Left lobe of liver (tissue), 2 donors: ENCODE measurements at places on chromosomes 6 and 20. TPM values are rescaled to one million over a fixed set of nuclear protein-coding genes. Genes with fewer than 3 reads are reported as not detected.

Gene LY6G6F
- not detected for total RNA-seq

Gene CCN6
- total RNA-seq, result not detected

Gene ULBP3
- 0.35 TPM for total RNA-seq

Gene EHMT2
- total RNA-seq, result 15.7 TPM

DNA sequence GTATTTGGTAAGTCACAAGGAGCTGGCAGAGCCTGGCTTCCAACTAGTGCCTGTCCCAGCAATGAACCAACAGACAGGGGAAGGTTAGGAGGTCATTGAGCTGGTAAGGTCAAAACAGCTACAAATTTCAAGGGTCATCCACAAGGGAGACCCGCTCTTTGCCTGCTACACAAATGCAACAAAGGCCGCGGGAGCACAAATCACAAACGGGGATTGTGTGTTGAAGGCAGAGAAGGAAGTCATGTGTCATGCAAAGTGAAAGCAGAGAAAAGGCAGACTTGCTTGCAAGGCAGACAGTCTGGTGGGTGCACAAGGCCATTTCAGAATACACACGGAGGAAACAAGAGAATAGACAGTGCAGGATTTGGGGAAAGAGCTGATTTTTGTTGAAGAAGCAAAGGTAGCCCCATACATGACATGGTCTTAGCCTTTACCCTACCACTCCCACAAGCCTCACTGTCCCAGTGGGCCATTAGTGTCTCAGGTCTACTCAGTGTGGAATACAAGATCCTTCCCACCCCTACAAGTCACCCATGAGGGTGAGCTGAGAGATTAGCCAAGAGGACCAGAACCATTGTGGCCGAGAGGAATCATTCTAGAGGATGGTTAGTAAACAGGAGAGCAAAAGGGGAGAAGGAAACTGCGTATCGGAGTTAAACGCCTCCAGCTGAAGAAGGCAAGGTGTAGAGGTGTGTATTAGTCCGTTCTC is 18.1 kb upstream of the SAMHD1 start:
- no peak for DNase-seq

DNA sequence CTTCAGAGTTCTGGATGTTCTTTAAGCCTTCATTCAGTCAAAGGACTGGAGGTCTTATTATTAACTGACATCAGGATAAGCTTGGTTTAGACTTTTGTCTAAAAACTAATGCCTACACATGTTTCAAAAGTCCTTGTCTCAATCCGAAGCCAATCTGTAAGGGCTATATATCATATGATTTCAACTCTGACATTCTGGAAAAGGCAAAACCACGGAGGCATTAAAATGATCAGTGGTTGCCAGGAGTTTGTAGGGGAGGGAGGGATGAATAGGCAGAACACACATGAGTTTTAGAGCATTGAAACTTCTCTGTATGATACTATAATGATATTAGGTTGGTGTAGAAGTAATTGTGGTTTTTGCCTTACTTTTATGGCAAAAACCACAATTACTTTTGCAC is 1285.8 kb upstream of the CITED2 start:
- DNase-seq, result no peak

DNA sequence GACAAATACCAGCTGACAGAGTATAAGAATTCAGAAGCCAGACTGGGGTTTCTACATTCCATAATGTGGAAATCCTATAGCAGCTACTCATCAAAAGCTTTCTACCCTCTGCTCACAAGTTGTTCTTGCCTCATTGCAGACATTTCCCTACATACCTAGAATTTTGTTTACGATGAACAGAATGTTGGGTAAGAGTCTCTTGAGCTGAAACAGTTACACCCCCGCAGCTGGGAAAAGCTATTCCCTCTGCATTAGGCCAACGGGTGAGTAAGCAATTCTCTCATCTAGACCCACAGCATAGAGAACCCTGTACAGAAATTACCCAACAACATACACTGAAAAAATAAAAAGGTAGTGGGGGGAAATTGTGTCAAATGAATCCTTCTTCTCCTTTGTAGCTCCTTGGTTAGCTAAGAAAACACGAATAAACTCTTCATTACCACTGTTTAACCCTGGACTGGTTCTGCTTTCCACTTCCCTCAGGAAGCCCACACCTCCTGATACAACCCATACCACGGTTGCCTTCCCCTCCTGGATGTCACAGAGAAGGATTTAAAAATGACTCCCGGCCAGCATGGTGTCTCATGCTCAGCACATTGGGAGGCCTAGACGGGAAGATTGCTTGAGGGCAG is 215.0 kb upstream of the SHLD1 start:
- DNase-seq, result no peak

DNA sequence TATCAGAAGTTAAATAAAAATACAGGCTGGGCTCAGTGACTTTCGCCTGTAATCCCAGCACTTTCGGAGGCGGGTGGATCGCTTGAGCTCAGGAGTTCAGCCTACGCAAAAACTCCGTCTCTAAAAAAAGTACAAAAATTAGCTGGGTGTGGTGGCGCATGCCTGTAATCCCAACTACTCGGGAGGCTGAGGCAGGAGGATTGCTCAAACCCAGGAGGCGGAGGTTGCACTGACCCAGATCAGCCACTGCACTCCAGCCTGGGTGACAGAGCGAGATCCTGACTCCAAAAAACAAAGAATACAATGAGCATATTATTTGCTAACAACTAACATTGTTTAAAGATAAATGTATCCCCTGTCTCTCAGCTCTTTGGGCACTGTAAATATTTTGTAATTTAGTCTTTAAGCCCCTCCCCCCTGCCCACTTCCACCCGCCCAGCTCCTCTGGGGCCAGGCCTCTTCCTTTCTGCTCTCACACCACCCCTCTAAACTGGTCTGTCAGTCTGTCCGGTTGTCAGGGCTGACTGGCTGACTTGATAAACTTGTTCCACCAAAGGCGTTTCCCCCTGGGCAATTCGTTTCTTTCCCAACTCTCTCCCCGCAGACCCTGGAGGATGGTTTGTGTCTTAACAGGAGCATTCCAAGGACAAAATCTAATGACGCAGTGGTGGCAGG is 62.4 kb upstream of the QKI start:
- no peak for DNase-seq

DNA sequence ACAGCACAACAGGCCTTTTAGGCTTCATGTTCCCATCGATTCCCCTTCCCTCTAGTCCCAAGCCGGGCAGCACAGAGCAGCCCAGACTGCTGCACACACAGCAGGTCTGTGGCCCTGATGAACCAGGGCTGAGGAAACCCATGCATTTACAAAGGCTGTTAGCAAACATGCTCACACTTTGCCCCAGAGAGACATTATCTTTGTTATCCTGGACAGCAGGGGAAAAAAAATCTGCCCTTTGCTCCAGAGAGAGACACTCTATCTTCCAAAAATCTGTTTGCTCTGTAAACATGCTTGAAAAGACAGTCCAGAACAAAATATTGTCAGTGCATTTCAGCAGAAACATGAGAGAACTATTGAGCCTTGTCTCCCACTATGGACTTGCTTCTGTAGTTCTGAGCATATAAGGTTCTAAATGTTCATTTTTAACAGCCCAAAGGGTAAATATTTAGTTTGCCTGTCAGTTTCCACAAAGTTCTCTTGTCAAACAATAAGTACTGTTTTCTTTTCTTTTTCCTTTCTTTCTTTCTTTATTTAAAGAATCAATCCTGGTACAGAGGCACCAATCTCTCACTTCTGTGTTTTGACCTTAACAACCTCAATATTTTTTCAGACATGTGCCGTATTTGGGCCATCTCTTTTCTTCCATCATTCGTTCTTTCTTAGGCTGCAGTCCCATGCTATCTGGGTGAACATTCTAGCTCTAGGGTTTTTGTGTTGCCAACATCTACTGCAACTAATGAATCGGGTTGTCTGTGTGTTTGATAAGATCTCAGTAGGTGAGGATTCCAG is 468.0 kb downstream of the EPM2A start:
- DNase-seq, result peak; percentile 86

GRCh38 chr6:3651698-3652229 is 99.7 kb downstream of the PXDC1 start:
- DNase-seq, result no peak

GRCh38 chr6:157944983-157945931 is 36.4 kb upstream of the SYNJ2 start:
- DNase-seq, result no peak

DNA sequence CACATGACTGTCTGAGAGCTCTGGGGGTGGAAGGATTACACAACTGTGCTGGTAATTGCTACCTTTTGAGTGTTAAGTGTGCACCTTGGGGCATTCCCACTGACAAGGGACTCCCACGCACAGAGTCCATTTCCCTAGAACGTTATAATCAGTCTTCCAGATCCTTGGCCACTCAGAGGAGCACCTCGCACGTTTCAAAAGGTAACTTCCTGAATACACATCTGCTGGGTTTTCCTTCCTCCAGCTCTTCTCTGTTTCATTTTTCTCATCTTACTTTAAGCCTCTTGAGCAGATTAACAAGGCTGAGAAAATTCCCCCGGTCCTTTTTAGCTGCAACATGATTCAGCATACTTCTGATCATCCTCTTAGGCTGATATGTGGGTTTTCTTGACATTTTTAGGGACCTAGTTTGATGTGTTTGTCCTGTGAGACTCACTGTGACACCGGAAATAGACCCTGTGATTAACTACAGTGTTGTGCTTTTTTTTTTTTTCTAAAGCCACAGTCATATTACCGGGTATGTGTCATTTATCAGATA is 98.4 kb upstream of the DUSP22 start:
- no peak for DNase-seq

DNA sequence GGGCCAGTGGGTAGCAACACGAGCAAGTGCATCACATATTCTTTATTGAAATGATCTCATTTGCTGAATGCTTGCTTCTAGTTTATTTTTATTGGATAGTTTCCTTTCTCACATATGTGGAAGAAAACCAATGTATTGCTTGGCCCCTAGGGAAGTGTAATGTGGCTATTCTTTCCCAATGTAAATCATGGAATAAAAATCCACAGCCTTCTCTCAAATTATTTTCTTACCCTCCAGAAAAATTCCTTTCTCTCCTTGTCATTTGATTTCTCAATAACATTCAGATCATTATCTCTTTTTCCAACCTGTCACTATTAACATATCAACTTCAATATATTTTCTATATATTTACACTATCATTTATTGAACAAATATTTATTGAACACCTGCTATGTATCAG is 51.9 kb upstream of the PTPRK start:
- no peak for DNase-seq

DNA sequence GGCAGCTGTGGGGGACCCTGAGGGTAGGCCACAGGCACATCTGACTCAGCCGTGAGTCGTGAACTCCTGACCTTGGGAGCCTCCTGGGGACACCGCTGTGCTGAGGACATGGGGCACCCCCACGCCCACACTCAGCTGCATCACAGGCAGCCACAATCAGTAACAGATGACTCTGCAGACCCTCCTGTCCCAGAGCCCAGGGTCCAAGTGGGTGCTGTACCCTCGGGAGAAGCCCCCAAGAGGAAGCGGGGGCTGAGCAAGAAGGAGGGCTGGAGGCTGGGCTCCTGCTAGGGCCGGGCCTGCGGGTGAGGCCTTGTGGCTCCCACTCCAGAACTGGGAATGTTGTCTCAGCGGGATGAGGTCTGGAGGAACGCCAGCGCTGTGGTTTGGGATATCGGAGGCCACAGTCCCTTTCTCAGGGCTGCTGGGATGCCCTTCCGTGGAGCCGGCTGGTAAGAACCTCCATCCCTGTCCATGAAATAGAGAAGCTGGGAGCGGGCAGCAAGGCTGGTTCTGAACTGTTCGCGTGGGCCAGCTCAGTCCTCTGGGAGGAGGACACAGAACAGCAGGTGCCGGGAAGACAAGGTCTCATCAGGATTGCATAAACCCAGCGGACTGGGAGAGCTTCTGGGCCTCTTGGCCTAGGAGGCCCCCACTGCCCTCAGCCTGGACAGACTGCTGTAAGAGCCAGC is 3.1 kb upstream of the LAMA5 start:
- no peak for DNase-seq

DNA sequence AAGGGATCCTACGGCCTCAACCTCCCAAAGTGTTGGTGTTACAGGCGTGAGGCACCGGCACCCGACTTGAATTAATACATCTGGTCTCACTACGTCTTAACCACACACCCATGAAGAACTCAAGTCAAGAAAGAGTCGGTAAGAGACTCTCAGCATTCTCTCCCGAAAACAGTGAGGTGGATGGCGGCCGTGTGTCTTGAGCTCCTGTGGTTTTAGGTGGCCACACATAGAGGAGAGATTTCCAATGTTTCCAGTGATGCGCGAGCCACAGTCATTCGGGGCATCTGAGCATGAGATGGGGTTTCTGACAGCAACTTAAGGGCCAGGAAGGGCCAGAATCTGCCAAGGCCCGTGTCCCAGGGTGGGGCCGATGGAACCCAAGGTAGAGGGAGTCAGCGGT is 766.4 kb upstream of the DEFB115 start:
- no peak for DNase-seq

DNA sequence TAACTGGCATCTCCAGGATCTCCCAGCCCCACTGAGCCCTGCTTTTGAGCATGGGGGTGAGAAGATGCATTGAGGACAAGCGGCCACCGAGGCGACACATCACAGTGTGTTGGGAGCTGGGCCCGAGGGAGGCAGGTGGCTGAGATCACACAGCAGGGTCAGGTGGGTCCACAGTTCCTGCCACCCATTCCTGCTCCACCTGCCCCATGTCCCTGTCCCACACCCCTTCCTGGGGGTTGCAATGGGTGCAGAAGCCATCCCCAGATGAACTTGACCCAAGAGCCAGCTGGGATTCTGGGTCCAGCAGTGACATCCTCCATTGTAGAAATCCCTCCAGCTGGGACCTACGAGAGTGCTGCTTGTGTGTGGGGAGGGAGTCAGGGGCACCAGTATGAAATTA is 1.0 kb downstream of the TGM2 start:
- no peak for DNase-seq

- no peak for DNase-seq
Measured at GRCh38 chr20:15201602-15202001, 864.2 kb upstream of the FLRT3 start.

DNA sequence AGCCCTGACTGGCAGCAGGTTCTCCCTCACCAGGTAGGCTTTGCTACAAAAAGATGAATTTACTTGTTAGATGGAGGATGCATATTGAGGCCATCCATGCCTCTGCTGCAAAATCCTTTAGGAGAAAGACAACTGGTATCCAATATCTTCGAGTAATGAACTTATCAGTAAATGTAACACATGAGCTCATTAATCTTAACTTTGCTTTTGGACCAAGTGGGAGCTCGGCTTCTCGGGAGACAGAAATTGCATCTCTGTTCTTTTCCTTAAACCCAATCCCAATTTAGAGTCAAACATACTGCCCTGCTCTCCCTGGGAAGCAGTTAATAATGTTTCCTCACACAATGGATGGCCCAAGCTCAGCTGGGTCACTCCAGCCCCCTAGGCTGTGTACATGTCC is 330.5 kb downstream of the ZFAND3 start:
- no peak for DNase-seq

DNA sequence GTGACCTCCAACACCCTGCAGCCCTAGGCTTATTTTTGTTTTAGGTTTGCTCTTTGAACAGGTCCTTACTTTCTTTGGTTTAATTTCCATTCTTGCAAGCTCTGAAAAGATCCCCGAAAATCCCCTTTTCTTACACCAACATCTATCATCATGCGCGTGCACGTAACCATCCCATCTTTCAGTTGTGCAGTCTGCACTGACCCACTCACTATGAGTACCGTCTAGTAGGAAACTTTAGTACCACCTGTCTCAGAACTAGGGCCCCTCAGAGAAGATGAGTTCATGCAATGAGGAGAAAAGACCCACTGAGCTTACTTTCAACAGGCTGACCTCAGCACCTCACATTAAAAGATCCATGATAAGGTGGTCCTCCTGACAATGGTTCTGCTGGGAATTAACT is 120.6 kb upstream of the AGPAT4 start:
- DNase-seq, result no peak
